ENCODE measurements at places on chromosomes 12 and 14.

- no peak for DNase-seq
Measured at GRCh38 chr14:98897605-98898309, 374.2 kb downstream of the BCL11B start.

DNA sequence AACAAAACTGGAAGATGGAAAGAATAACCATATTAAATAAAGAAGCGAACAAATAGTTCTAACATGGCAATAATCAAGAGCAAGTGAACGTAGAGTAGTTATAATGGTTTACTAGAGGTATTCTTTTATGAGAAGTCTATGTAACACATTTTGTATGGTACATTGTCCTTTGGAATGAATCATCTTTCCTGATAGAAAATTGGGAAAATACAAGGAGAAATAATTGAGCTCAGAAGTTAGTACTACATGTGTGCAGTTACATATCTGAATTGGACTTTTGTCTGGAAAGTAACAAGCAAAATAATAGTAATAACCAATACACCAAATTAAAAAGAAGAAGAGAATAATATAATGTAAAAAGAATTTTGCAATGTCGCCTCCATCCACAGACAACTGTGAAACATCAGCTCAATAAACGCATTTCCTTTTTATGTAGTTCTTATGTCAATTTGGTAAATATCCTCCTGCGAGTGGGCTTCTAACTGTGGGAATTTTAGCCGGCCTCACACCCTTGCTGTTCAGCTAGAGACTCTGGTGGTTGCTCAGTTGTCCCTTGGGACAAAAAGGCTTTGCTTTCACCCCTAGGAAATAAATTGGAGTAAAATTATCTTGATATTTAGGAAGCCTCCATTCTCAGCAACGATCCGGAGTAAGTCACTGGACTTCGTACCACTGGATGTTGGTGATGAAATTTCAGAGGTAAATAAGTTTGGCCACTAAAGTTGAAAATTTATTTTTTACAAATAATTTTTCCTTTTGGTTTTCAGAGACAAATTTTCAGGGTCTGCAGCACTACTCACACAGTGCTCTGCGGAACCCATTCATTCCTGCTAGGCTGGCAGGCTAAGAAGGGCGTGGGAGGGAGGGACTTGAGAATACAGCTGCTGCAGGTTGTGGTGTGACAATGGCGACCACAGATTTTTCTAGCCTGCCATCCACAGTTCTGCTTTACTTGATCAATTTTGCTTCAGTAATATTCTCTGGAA, 1.1 kb upstream of the TUBA1A start:
- no peak for DNase-seq

DNA sequence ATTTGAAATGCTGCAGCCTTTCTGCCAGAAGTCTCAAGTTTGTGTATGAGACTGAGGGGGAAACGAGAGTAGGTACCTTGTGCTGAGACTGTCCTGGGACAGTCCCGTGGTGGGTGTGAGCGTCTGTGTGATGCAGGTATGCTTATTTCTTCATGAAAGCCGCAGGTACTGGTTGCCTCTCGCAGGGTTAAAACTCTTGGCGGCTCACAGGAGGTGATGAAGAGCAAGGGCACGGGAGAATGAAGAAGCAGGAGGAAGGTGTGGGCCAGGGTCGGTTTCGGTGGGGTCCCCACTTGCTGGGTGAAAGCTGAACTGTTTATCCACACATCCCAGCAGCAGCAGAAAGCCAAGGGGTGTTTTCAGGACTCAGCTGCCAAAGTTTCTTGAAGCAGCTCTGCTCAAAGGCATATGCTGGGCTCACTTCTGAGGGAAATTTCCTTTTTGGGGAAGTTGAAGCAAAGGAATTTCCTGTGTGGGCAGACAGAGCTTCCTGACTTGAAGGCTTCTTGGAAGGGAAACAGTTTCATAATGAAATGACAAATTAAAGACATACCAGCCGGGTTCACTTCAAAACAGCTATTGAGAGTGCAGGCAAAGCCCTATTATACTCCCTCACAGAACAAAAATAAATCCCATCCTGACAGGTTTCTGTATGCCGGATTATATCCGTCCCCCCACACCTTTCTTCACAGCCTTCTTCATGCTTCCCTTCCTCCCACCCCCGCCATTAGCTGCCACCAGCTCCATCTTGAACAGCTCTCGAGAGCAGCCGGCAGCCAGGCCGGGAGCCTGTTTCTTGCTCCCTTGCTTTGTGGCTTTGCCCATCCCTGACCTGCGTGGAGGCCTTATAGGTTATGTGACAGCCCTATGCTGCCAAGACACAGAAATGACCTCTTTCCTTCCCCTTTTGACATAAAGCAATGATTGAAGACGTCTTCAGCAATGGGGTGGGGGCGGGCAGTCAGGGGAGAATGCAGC, 116.6 kb downstream of the ETV6 start:
- DNase-seq = no peak

GRCh38 chr12:73867147-73867546, 670.5 kb upstream of the ATXN7L3B start:
- DNase-seq = no peak

DNA sequence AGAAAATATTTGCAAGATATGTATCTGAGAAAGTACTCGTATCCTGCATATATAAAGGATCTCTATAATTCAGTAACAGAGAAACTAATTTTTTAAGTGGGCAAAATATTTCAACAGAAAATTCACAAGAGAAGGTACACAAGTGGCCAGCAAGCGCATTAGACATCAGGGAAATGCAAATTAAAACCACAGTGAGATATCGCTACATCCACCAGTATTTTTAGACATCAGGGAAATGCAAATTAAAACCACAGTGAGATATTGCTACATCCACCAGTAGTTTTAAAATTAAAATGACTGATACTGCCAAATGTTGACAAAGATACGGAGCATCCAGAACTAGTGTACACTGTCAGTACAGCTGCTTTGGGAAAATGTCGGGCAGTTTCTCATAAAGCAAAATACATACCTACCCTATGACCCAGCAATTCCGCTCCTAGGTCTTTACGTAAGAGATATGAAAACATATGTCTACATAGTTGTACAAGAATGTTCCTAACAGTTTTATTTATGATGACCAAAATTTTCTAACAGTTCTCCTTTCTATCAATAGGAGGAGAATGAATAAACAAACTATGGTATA, 2.8 kb upstream of the KCNK13 start:
- DNase-seq = no peak

- DNase-seq = peak; percentile 26
Measured at GRCh38 chr12:121795034-121795968, 1.8 kb upstream of the RHOF start.

DNA sequence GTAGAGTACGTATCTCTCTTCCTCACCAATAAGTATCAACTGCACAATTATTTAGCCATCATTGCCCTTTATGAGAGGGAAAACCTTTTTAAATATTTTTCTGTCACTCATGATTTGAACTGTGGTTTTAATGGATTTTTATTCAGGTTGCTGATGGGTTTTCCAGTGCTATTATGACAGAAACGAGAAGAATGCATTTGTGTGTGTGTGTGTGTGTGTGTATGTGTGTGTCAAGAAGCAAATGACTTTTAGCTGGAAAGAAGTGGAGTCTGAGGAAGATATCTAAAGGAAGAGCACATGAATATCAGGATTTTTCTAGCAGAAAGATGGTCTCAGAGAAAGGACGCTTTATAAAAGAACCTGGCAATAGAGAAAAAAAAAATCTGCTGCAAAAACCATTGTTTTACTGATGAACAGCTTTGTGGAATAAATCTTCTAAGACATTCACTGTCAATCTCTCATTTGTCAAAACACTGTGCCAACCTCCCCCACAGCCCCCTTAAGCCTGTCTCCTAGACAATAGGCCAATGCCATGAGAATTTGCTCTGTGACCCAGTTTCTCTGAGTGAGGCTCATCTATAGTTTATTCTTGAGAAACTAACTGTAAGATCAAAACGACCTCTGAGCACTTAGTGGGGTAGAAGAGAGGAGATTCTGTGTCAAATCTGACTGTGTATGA, 417.7 kb downstream of the FLRT2 start:
- DNase-seq = no peak

DNA sequence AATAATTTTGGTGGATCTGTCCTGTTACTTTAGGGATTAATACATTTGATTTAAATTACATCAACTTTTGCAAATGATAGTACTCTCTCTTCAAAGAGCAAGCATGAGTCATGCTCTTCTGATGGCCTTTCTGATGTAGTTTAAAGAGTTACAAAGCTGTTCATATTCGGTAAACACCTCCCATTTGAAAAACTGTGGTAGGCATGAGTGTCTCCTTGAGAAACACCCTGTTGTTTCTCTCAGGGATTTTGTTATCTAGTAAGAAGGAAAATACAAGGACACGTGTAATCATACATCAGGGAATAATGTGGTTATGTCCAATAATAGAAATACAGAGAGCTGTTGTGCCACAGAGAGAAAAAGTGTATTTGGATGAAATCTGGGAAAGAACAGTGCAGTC, 53.3 kb upstream of the E2F7 start:
- DNase-seq = no peak

- no peak for DNase-seq
Measured at GRCh38 chr12:91609283-91609682, 426.7 kb upstream of the DCN start.

- DNase-seq = no peak
Measured at GRCh38 chr12:31267966-31268365, 58.0 kb downstream of the SINHCAF start.

GRCh38 chr12:132904718-132905328, 17.4 kb upstream of the CHFR start:
- peak; percentile 35 for DNase-seq

DNA sequence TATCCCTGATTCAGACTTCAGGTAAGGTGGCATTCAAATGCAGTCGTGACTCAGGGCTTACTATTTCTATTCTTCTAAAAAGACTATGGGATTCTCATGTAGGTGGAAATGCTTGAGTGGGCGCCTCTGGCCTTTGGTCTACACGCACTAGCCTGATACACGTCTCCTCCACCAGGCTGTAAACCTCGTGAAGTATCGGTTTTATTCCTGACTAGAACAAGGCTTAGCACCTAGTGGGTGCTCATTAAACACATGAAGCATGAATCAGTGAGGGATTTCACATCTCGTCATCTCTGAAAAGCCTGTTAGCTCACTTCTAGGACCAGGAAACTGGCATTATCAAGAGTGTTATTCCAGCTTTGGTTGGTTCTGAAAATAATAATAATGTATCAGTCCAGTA, 17.7 kb upstream of the HNF1A start:
- no peak for DNase-seq

DNA sequence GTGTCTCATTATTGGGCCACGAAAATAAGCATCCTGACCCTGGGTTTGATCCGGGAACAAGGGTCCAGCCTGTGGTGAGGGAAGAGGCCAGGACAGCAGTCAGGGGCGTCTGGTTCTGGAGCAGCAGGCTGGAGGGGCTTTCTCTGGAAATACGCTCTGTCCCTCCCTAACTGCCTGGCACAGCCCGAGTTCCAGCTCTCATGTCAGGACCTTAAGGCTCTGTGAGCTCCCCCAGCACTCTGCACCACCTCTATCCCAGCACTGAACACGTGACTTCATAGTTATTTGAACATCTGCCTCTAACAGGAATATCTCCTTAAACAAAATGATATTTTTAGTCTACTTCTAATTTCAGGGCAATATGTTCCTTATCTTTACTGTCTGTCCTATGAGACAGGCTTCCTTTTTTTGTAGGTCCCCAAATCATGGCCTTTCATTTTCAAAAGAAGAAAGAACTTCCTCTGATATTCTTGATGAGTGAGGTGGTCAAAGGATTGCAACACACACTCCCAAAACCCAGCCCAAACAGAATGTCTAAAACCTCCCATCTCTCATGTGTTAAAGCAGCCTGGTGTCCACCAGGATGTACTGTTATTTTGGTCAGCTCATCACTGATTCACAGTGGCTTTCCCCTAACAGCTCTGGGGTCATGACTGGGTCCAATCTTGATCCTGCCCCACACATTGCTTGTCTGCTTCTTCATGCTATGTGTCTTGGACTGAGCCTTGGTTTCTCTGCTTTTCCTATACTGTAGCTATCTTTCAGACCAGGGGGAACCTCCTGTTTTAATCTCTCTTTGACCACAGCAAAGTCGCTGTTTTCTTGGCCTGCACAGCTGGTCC, 9.7 kb downstream of the AQP6 start:
- DNase-seq = no peak

DNA sequence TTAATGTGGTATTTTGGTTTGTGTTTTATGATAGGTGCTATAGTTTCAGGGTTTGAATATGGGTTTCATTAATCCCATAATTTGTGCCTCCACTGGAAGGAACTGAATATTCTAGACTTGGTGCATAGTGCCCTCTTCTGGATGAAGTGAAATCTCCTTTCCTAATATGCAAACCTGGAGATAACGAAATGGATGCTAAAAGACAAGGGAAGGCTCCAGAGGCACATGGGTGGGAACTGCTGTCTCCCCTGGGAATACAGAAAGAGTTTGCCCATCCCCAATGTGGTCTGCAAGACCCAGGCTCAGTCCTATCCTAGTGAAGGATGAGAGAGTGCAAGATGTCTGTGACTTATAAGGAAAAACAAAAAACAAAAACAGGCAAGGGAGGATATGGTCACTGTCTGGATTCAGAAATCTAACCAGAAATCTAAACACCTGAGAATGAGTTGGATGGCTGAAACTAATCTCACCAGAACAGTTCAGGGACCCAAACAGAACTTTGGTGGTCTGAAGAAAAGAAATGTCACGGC, 142.3 kb upstream of the TMPO start:
- DNase-seq = no peak

GRCh38 chr14:100306998-100307765, 938 bp upstream of the SLC25A29 start:
- DNase-seq = no peak

DNA sequence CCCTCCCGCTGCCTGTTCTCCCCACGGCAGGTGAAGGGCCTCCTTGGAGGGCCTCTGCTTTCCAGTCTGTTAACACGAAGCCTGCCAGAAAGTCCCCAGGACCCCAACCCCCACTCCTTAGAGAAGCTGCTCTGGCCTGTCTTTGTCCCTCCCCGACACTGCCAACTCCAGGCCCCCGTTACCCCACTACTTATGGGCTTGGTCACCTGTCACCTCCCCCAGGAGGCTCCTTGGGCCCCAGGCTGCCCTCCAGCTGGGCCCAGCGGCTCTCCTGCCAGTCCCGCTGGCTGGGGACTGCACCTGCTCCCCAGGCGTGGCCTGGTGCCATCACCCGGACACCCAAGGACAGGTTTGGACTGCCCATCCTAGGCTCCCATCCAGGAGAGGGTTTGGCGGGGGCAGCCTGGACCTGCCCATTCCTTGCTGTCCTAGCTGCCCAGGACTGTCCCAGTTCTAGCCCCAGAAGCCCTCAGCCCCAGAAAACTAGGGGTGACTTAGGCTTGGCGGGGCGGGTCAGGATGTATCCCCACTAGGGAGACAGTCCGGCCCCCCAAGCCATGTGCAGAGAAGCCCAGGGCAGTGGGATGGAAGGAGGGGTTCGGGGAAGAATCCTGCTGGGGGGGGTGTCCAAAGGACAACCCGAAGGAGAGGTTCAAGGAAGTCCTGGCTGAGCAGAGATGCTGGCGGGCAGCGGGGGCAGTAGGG, 155.7 kb upstream of the C14orf180 start:
- no peak for DNase-seq

GRCh38 chr12:68364328-68364727, 32.2 kb upstream of the MDM1 start:
- no peak for DNase-seq

DNA sequence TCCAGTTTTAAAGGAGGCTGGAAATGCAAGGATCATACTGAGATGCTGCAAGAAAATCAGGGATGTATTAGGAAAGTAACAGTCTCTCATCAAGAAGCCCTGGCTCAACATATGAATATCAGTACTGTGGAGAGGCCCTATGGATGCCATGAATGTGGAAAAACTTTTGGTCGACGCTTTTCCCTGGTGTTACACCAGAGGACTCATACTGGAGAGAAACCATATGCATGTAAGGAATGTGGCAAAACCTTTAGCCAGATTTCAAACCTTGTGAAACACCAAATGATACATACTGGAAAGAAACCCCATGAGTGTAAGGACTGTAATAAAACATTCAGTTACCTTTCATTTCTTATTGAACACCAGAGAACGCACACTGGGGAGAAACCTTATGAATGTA, 24.5 kb downstream of the ZNF891 start:
- DNase-seq = no peak
